ENCODE measurements at places on chromosomes 3 and 15.

GRCh38 chr3:188220988-188221818, 67.2 kb downstream of the LPP start:
- DNase-seq, result no peak

DNA sequence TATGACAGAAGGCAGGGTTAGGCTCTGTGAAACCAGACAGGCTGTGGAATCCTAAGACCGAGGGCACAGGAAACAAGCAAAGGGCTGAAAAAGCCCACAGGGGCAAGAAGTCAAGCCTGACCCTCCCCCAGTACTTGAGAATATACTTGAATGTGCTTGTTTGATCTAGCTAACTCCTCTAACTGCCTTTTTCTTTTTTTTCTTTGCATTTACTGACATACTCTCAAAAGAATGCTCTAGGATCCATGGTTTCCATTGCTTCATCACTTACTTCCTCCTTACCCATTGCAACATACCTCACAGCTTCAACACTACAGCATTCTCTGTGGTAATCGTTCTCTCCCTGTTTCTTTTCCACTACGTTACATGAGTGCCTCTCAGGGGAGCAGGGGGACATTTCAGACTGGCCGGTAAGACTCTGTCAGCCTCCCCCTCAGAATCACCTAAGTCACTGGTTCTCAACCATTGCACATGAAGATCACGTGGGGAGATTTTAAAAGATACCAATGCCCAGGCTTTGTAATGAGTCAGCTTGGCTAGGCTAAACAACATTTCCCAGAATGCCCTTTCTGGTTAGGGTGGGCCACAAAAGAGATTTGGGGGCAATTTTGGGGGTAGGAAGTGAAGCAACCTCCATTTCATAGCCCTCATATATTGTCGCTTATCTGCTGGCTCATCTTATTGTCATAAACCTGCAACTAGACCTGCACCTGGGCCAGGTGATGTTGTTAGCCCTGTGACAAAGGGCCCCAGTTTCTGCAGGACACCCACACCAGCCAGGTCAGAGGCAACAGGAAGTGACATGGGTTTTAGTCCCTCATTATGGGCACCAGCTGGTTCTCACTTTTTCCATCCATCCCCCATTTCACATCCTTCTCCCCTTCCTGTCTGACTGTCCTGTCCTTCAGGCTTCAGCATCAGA, 24.6 kb upstream of the RSL24D1 start:
- DNase-seq, result no peak

GRCh38 chr15:87817553-87817952, 439.0 kb downstream of the NTRK3 start:
- no peak for DNase-seq

DNA sequence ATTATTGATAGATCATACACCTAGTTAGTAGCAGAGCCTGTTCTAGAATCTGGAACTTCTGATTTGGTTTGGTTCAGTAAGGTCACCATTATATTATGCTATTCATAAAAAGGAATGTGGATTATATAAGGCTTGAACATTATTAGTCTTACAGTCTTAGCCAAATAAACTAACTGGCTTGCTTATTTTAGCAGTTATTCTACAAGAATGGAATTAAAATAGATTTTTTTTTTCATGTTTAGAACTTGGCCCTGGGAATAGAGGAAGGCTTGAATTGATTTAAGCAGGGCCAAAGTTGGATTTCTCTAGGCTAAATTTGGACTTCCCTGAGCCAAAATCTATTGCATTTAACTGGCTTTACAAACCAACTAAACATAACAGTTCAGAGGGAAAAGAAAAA, 24.4 kb downstream of the DTWD1 start:
- no peak for DNase-seq

GRCh38 chr3:155727836-155728235, 17.0 kb downstream of the PLCH1 start:
- no peak for DNase-seq

GRCh38 chr3:31968927-31969418, 12.1 kb downstream of the OSBPL10 start:
- DNase-seq, result no peak

- DNase-seq, result no peak
These were observed 37.0 kb downstream of the GOLM2 start for GRCh38 chr15:44325568-44325967.

- no peak for DNase-seq
These were observed 497 bp downstream of the PARP16 start for GRCh38 chr15:65286069-65286703.

- DNase-seq, result peak; percentile 3
These were observed 12.8 kb upstream of the SETMAR start for GRCh38 chr3:4290272-4290893.

DNA sequence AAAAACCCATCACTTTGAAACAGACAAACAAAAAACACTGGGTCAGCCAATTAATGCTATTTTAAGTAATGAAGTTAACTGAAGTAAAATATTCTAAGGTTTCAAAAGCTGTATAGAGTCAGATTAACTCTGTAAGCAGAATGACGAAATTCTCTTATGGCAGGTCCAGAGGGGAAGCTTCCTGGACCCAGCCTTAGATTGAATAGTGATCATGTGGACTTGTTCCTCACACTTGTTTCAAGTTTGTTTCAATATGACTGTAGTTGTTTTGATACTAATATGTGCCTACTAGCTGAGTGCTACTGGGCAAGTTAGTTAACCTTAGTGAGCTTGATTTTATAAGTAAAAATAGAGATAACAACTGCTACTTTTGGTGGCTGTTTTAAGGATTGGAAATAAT, 32.6 kb downstream of the PLS1 start:
- no peak for DNase-seq

DNA sequence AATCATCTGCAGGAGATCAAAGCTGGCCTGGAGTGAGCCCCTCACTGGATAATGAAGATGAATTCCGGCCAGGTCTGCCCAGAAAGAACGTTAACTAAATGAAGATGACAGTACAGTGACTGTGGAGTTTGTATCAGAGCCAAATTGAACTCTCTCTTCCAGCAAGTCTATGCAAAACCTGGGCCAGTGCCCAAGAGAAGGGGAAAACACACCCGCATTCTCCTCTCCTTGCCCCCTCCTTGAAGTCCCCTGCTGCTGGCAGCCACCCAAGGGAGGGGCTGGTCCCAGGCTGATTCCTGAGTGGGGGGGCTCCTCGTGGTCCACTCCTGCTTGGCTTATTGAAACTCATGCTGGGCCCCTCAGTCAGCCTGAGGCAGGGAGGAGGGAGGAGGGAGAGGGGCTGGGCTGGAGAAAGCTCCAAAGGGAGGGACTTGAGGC, 155.7 kb downstream of the RAB11A start:
- DNase-seq, result peak; percentile 46

- DNase-seq, result no peak
These were observed 329.1 kb upstream of the ROPN1 start for GRCh38 chr3:124320976-124321375.

DNA sequence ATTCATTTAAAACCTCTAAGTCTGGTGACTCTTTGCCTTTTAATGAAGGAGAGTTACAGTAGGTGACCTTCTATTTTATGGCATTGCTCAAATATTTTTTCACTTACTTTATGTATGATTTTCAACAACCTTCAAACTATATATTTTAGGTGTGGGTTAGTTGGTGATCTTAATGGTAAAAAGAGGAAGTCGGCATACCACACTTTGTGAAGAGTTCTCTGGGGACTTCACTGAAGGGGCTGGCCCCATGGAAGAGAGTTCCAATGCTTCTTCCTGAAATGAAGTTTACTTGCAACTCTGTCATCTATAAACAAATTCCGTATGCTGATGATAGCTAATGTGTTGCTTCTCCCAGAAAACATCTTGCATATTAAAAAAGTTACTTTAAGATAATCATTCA, 647.0 kb upstream of the SGO1 start:
- DNase-seq, result no peak

DNA sequence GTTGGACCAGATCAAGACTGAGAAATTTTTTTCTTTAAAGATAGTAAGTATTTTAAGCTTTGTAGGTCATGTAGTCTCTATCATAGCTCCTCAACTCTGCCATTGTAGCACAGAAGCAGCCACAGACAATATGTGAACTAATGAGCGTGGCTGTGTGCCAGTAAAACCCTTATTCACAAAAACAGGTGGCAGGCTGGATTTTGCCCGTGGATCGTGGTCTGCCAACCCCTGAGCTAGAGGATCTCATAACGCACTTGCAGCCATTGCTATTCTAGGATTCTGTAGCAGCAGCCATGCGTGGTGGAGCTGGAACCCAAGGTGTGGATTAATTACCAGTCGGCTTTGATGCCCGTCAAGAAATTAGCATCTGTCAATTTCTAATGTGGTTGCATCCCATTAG, 68.7 kb upstream of the PLXNA1 start:
- DNase-seq, result peak; percentile 61

DNA sequence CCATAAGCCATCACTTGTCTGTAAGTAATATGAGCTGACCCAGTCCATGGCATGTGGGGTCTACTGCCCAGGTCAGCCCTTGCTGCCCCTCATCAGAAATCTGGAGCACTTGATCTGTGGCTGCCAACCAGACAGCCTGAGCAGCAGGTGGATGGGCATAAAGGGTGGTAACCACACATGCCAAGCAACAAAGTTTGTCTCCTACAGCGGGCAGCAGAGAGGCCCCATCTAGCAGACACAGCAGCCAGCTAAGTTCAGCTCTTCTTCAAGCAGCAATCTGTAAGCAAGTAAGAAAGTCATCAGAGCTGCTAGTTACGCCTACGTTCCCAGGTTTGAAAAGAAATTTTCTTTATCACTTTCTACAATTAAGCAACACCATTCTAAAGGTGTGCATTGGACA, 27.9 kb downstream of the CHCHD4 start:
- no peak for DNase-seq

GRCh38 chr3:177060492-177060891, 136.8 kb downstream of the TBL1XR1 start:
- DNase-seq, result no peak

DNA sequence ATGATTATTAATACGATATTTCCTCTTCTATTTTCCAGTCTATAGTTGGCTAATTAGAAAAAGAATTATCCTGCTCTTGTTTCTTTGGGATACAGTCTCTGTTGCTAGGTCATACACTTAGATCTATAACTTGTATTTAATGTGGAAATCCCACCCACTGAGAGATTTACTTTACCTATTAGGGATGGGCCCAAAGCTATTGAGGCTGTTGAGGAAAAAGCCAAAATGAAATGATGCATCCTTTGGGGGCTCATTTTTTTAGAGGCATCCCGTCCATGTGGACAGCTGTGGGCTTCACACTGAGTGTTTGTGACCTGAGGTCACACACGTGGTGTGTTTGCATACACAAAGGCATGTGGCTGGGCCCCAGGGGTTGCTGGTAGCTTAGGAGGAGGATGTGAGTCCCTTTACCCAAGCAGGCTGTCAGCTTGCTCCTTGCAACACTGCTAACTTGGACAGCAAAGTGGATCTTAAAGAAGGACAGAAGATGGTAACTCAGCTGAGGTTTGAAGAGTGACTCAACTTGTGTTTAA, 477.4 kb downstream of the AGBL1 start:
- DNase-seq, result no peak

DNA sequence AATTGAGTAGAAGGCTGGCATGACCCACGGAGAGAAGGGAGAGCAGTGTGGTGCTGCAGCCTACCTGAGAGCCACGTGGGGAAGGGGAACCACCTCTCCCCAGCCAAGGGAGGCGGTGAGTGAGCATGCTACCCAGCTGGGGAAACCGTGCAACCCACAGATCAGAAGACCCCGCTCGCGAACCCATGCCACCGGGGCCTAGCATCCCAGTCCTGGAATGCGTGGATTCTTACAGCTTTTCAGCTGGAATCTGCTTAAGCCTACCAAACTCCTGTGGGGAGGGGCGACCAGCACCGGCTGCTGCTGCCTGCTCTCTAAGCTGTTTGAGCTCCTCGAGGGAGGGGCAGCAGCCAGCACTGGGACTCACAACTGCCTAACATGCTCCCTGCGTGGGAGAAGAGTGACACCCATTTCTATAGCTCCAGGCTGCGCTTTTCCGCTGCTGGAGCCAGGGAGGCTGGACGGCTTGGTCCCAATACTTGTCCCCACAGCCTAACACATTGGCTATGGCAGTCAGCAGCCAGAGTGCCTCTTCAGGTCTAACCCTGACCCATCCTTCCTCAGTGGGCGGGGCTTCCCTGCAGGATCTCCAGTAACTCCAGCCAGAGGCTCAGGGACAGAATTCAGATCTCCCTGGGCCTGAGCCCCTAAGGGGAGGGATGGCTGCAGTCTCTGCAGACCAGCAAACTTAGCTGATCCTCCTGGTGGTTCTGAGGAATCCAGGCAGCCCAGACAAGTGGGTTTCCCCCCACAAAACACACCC, 20.0 kb upstream of the TEX55 start:
- DNase-seq, result no peak

DNA sequence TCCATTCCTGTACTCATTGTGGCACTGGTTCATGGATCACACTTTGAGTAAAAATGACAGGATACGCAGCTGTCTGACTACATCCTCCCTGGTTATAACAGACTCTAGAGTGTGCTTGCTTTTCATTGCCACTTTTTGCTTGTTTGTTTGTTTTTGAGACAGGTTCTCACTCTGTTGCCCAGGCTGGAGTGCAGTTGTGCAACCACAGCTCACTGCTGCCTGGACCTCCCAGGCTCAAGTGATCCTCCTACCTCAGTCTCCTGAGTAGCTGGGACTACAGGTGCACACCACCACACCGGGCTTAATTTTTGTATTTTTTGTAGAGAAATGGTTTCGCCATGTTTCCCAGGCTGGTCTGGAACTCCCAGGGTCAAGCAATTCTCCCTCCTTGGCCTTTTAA, 89.3 kb upstream of the ROBO2 start:
- DNase-seq, result no peak

GRCh38 chr15:50353975-50354837, 792 bp downstream of the GABPB1 start:
- peak; percentile 17 for DNase-seq

- no peak for DNase-seq
These were observed 474 bp downstream of the MINAR1 start for GRCh38 chr15:79432345-79433275.

- no peak for DNase-seq
These were observed 228.4 kb downstream of the TLE3 start for GRCh38 chr15:69869291-69869690.

- no peak for DNase-seq
These were observed 537.3 kb upstream of the NR2F2 start for GRCh38 chr15:95793231-95793630.

- no peak for DNase-seq
These were observed 10.6 kb upstream of the ITPKA start for GRCh38 chr15:41483115-41483514.

- DNase-seq, result no peak
These were observed 14.2 kb downstream of the POC1A start for GRCh38 chr3:52140000-52140399.
